ENCODE measurements at places on chromosomes 11 and 22.

- DNase-seq: no peak
These were observed 75.2 kb downstream of the ADAMTS15 start for GRCh38 chr11:130523609-130524008.

GRCh38 chr11:65403607-65404121 lies 17.2 kb downstream of the FRMD8 start:
- DNase-seq: no peak

DNA sequence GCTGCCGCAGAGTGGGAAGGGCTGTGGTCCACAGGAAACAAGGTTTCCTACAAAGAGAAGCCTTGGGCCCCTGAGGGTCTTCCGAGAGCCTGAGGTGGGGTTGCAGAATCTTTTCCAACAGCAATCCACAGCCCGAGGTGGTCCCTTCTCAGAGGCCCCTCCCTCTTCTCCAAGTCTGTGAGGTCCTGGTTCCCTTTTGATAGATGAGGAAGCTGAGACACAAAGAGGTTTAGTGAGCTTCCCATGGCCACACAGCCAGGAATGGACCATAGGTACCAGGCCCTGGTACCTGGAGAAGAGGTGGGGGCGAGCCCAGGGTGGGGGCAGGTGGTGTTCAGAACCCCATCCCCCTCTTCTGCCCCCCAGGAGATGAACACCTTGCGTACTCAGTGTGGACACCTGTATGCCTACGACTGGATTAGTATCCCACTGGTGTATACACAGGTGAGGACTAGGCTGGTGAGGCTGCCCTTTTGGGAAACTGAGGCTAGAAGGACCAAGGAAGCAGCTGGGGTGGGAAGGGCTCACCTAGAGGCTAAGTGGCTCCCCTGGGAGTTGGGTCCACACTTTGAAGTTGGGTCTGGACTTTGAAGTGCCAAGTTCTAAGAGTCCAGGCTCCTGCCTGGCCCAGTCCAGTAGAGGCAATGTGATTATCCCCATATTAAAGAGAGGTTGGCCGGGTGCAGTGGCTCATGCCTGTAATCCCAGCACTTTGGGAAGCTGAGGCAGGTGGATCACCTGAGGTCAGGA lies 7.0 kb downstream of the BEST1 start:
- DNase-seq: no peak

GRCh38 chr11:72969894-72970335 lies 155.7 kb downstream of the ATG16L2 start:
- DNase-seq: no peak

DNA sequence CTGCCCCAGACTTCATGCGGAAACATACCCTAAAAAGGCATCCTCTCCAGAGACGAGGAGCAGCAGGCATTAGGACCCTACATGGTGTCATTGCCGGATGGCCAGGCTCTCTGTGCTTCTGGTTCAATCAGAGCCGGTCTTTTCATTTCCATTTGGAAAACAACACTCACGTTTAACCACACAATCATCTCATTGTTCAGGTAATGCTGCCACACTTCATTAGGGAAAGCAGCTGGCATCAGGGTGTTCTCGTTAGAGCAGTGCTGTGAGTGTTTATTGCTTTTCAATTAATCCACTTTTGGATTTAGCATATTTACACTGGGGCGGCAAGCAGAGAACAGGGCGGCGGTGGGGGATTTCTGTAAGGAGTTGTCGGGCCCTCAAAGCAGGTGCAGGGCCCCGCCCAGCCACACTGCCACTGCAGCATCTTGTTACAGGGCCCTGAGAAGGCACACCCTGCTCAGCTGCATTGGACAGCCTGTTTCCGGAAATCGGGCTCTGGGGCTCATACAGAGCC lies 338.6 kb downstream of the SHANK2 start:
- no peak for DNase-seq

DNA sequence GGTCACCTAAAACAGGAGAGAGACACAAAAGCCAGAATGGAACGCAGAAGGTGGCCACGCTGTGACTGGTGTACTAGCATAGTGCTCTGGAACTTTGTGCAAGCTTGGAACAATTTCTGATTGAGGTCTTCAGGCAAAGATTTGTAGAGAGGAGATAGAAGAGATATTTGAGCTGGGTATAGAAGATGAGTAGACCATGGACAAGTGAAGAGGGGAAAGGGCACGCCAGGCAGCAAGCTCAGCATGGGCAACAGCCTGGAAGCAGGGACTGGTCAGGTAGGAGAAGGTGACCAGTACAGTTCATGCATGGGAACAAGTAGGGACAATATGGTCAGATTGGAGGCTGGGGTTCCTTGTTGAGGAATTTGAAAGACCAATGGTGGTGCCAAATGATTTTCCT lies 24.4 kb downstream of the MYO18B start:
- no peak for DNase-seq

DNA sequence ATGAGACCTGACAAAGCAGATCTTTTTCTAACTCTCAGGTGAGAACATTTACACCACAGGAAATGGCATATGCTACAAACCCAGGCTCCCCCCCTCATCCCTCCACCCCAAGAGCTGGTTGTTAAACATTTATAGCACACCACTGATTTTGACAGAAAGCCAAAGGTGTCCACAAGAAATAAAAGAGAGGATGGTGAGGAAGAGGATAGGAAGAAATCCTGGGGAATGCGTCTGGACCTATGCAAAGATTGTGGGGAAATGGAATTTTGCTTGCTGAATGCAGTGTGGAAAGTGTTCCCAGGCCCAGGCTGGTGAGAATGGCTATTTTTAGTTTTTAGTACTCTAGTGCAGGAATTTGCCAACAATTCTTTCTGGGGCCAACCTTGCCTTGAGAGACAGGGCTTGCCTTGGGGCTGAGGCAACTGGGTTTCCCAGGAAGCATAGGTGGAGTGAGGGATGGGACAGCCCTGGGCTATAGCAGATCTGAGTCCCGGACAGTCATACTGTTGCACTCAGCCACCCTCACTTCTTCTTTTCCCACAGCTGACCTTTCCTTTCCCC lies 163.9 kb downstream of the ADAMTS15 start:
- DNase-seq: no peak

DNA sequence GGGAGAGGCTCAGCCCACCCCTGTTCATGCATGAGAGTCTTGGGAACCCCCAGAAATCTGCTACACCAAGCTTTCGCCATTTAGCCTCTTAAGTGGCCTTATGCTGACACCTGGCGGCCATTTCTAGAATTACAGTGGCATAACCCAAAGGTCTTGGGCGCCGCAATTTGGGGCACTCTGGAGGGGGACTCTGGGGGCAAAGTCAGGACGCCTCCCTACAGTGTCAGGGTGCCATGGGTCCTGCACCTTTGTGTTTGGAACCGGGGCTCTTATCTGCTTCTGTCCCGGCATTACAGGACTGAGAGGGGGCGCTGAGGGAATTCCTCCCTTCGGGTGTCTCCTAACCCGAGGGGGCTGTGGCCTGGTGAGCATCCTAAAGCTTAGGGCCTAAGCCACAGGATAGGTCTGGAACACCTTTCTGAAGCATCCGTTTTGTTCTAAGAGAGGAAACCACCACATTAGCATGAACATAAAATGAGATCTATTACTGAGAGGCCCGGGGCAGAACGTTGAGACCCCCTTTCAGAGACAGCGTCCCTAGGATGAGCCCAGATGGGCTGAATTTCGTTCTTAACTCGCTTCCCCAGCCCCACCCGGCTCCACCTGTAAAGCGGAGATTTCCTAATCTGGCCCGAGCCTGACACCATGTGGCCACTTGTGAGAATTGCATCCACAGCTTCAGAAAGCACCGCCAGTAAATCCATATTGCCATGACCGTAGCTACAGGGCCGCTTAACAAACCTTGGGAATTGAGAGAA lies 9.3 kb downstream of the INS start:
- peak; percentile 68 for DNase-seq

- DNase-seq: no peak
These were observed 78.8 kb downstream of the ST3GAL4 start for GRCh38 chr11:126433989-126434949.

DNA sequence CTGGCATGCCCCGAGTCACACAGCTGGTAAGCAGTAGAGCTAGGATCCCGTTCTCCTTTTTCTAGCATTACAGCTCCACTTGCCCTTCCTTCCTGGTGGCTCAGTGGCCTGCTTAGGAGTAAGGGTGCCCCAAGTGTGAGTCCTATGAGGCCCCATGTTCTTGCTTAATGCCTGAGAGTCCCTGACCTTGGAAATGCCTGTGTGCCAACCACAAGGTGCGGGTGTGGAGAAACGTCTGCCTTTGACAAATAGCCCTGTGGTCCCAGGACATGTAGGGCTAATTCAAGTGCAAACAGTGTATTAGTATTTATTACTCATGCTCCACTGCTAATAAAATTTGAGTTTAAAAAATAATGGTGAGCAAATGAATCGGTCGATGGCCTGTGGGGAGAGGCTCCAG lies 18.4 kb downstream of the GRIK4 start:
- no peak for DNase-seq

DNA sequence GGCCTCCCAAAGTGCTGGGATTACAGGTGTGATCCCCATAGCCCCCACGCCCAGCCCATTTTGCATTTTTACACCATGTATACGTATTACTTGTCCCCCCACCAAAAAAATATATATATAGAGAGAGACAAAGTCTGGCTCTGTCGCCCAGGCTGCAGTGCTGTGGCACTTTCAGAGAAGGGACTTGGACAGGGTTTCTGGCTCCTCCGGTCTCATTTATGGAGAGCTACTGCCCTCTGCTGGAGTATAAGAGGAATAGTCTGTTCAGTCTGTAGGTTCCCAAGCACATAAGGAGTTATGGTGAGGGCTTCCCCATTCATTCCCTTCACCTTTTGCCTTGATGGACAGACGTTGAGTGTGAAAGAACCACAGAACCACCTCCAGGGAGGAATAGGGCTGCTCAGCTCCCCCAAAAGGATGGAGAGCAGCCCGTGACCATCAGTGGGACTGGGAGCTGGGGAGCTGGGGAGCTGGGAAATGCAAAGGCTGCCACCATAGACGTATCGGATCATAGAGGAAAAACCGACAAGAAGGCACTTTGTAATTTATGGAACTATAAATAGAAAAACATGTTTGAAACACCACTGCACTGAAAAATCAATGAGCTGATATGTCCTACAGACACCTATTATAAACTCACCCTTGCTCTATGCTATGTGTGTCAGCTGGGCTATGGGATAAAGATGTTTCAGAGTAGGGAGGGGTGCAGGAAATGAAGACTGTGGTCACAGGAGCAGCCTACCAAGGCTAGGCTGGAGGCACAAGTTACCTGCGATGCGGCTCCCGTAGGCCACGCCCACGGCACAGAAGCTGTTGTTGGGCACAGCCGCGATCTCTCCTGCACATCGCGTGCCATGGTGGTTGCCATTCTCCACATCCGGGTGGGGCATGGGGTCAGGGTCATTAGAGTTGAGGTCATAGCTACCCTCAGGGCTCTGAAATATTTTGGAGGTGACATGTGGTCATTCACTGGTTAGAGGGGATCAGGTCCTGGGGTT lies 5.2 kb downstream of the PCSK7 start:
- DNase-seq: peak; percentile 27

DNA sequence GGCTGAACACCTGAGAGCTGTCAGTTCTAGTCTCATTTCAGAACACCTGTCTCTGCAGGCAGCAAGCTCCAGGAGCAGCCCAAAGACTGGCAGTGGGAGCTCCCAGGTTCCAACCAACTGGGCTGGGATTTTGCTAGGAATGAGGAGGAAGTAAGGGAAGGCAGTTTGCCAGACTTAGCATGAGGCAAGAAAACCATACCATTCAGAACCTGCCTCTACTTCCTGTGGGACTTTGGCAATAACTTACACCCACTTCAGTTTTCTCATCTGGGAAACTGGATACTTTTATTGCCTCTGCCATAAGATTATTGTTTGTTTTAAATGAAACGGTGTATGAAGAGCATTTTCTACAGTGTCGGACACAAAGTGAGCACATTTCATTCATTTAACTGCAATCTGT lies 363.7 kb upstream of the ISX start:
- DNase-seq: no peak

GRCh38 chr11:123421589-123421988 lies 8.5 kb upstream of the GRAMD1B start:
- no peak for DNase-seq

DNA sequence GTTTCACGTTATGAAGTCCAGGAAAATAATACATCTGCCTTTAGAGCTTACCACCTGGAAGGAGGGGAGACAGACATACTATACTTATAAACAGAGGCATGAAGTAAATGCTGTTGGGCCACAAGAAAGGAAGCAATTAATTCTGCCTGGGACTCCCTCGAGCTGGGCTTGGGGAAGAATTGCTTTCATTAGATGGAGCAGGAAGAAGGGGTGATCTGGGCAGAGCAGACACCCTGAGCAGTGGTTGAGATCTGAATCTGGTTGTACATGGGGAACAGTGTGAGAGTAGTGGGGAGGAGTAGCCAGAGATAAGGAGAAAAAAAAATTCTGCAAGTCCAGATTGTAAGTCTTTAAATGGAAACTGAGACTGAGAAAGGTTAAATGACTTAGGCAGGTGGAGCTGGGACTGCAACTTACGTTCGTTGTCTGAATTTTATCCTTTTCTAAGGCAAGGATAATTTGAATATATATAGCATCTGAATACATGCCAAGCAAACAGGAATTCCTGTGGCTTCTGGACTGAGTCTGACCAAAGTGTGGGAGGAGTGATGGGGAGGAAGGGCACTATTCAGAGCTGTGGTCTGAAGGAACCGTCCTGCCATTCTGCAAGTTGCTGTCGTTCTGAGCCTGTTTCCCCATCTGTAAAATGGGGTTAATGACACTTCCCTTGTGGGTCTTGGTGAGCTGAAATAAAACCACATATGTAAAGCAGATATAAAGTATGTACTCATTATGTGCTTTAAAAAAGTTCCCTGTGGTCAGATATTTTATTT lies 7.9 kb downstream of the NCAM1 start:
- DNase-seq: no peak

GRCh38 chr11:103939694-103940093 lies 96.7 kb upstream of the DDI1 start:
- no peak for DNase-seq

- DNase-seq: no peak
These were observed 67.9 kb upstream of the BLID start for GRCh38 chr11:122183933-122184332.
